ENCODE measurements at places on chromosomes 1 and 21.

- peak; percentile 64 for DNase-seq
Observed at GRCh38 chr1:51541313-51542050, 22.4 kb upstream of the EPS15 start.

DNA sequence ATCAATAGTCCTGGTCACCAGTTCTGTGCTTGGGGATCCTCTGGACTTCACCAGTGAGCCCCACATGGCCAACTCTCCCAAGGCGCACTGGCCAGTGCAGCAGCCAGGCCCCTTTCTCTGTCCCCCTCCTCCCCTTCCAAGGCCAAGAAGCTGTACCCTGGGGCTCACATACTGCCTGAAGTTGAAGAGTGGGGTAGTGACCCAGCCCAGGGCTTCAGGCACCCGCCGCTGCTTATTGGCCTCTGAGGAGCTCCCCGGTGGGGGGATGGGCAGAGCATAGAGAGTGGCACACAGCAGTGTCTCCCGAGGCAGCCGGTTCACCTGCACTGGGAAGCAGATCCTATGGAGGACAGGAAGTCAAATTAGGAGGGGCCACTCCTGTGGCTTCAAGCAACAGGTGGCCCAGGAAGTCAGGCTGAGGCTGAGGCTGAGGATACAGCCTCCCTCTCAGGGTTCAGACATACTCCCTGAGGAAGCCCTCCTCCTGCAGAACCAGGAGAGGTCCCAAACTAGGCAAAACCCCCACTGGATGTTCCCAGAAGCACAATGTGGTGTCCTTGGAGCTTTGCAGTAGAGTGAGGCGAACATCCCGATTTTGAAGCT lies 38.2 kb upstream of the PPP1R15B start:
- DNase-seq: no peak

DNA sequence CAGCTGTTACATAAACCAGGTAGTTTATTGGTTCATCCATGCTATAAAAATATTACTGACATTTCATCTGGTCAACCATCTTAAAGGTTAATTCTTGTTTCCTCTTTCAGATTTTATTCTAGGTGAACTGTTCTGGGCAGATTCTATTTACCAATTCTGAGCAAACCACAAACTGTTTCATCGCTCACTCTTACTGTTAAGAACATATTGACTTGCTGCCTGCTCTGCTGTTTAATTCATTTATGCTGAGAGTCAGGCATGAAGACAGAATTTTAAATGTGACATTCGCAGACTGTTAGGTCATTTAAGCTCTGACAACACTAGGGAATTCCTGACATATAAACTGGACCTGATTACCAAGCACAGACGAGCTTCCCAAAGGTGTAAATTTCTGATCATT lies 98.3 kb downstream of the PIGK start:
- no peak for DNase-seq

- peak; percentile 65 for DNase-seq
Observed at GRCh38 chr1:93015590-93015989, 54.3 kb upstream of the DIPK1A start.

- no peak for DNase-seq
Observed at GRCh38 chr1:189350983-189351616, 1126.6 kb downstream of the BRINP3 start.

GRCh38 chr1:214332946-214333798 lies 52.2 kb downstream of the SMYD2 start:
- DNase-seq: peak; percentile 60

- DNase-seq: no peak
Observed at GRCh38 chr1:234000557-234001041, 96.1 kb downstream of the SLC35F3 start.

DNA sequence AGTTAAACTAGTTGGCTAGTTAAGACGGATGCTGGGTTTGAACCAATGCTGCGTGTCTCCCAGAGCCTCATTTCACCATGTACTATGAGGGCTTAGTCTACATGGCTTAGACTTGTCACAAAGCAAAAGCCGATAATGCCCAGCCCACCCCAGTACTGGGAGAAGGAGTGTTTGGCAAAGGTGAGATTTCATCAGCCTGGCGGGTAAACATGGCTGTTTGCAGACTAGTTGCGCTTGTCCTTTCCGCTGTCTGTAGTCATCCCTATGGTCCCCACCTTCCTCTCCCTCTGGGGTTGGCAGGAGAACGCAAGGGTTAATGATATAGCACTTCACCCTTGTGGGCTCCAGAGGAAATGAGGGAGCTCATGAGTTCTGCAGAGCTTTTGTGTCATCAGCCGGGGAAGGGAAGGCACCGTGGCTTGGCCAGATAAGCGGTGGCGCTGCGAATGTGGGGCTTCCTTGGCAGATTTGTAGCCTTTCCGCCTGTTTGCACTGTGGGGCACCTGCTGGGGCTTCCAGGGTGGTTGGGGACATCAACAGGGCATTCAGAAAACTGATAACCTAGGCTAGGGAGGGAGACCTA lies 29.2 kb downstream of the SOX13 start:
- DNase-seq: no peak
